ENCODE measurements at places on chromosomes 3 and 15.

GRCh38 chr15:91244919-91245318 is 144.9 kb downstream of the SV2B start:
- DNase-seq = no peak

DNA sequence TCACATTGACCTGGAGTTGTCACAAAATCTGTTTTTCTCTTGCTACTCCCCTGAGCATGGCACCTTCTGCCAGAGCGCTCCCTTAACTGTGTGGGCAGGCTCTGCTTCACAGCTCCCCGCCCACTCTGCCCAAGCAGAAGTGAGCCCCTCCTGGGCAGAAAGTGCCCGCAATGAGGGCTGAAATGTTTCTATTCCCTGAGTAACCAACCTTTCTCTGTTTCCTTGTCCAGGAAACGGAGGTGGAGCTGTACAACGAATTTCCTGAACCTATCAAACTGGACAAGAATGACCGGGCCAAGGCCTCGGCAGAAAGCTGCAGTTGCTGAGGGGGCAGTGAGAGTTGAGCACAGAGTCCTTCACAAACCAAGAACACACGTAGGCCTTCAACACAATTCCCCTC is 66.3 kb upstream of the ACAD9 start:
- DNase-seq = no peak

GRCh38 chr3:46953234-46954010 is 23.1 kb downstream of the CCDC12 start:
- DNase-seq = no peak

- DNase-seq = no peak
These were observed 230.6 kb downstream of the THRB start for GRCh38 chr3:24264011-24264410.

DNA sequence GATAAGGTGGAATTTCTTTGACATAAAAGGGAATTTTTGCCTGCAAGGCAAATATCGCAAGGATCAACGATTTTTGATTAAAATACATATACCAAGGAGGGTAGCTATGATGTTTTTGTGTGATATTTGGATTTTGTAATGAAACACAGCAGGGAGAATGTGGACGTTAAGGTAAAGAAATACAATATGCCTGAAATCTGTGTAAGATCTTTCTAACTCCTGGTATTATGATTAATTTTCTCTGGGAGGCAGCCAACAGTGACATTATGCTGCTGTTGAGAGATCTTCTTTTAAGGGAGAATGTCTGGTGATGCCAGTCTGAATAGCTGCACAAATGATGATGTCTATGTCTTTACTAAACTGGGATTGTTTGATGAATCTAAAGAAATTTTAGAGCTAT is 972.2 kb downstream of the SQOR start:
- DNase-seq = no peak

- DNase-seq = no peak
These were observed 182.5 kb downstream of the OPA1 start for GRCh38 chr3:193775421-193776077.

DNA sequence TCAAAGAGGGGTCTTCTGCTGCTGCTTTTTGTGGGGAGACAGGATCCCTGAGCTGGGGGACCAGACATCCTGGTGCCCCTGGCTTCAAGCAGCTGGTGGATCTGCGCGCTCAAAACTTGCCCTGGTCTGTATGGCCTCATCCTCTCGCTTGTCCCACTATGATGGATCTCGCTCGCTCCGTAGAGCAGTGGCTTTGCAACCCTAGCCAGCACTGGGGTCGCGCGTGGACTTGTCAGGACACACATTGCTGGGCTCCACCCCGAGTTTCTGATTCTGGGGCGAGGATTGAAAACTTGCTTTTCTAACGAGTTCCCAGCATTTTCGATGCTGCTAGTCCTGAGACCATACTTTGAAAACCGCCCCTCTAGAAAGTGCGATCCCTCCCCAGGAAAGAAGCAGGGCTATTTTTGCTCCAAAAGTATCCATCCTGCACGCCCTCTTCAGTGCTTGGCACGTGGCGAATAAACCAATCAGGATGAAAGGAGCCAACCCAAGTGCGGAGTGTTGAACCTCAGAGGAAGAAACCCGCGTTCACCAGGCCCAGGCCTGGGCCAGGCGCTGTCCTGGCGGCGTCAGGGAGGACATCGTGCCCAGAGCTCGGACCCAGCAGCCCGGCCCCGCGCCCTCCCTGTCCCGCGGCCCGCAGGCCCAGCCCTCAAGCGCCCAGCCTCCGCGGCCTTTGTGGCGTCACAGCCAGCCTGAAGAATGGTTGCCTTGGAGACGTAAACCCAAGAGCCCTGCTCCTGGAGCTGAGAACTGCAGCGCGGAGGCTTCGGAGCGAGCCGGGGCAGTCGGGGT is at the start of gene CFAP100:
Gene CFAP100 (plus strand): TSS at position 731 of the 798 bp plus-strand sequence. CDS start 1,092 bp downstream, outside the sequence.
- DNase-seq = peak; percentile 37

DNA sequence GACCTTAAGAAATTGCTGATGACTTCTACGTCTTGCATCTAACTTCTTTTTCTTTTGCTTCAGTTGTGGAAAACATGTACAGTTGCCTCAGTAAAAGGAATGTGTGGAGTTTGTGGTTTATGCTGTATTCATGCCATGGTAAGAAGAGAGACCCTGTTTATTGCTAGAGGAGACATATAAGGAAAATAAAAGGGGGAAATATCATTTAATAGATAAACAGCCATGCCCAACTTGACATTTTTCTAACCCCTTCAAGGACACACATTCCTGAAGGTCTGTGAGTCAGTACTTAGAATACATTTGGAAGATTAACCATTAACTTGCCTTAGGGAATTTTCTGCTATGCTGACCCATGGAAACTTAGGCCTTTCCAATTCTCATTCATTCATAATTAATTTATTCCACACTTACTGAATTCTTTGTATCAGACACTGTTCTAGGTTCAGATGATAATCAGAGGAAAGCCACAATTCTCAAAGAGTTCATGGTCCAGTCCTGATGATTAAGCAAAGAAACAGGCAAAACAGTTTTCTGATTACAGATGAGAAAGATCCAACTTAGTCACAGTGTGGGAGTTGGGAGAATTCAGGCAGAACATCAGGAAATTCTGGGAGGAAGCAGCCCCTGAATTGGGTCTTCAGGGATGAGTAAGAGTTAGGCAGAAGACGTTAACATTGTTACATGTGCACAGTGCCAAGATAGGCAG is 329.8 kb upstream of the RASGRP1 start:
- no peak for DNase-seq

DNA sequence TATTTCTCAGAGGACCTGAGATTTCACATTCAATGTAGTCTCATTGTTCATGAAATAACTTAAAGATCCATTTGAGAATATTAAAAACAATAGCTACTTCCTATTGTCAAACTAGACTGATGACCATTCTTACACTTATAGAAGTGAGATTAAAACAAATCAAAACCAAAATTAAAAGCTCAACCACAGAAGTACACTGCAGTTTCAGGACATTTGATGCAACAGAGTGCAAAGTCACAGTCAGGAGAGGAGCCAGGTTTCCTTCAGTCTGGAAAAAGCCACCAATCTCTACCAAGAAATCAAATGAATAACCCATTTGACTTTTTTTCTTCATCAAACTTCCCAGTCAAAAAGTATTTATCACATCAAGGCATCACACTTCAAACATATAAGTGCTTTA is 5.5 kb downstream of the CCPG1 start:
- no peak for DNase-seq

DNA sequence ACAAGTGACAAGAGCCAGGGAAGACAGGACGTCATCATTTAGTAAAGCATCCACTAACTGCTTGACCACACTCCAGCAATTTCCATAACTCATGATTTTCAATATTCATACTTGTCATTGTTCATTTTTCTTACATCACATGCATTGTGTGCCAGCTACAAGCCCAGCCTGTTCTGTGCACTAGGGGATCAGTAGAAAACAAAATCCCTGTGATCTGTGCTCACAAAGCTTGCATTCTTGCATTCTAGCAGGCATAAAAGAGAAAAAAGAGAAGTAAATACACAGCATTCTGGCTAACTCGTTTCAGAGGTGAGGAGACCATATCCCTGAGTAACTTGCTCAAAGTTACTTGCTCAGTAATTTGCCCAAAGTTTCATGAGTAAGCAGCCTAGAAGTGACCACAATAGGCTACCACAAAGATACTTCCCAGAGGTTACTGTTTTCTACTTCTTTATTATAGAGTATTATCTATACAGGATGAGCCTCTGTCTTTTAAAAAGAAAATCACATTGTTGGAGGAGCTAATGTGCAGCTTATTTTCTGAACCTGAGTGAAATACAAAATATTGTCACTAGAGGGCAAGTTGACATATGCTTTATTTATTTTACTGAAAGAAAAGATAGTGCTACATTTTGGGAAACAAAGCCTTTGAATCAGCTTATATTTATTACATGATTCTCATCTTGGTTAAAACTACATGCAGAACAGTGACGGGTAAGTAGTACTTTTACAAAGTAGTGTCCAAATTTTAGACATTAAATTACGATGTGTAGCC is 701.4 kb upstream of the LMCD1 start:
- no peak for DNase-seq

DNA sequence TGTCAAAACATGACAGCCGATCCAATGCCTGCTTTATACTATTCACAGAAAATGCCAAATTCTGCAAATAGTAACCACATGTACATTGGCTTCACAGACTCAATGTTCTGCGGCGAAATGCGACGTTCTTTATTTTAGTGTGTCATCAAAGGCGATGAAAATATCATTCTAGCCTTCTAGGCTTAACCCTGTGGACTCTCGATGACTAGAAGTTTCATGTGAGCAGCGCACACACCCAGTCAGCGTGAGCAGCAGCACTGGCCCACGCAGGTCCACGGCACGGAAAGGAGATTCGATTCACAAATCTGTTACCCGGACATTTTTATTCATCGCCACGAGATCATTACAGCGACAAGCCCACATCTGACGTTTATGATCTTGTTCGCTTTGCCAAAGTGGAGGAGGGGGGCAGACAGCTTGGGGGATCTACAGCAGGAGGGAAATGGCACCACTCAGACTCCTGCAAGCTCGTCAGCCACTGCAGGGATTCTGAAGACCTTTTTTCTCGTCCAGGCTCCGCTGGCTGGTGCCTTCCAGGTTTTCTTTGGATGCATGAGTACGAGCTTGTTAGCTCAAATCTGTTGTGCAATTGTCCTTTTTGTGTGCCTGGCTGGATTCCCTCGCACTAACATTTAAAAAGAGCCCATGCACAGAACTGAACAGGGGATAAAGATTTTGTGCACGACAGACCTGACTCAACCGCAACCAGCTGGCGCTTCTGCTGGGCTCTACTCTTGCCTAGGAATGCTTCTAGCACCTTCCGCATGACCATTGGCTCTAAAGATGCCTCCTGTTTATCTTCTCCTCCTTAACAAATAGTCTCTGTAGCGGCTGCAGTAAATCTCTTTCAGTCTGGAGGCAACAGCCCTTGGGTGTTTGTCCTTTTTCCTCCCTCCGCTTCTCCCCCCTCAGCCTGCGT is 938.4 kb downstream of the MCTP2 start:
- DNase-seq = no peak

- DNase-seq = no peak
These were observed 349.3 kb downstream of the ERC2 start for GRCh38 chr3:56118968-56119367.

DNA sequence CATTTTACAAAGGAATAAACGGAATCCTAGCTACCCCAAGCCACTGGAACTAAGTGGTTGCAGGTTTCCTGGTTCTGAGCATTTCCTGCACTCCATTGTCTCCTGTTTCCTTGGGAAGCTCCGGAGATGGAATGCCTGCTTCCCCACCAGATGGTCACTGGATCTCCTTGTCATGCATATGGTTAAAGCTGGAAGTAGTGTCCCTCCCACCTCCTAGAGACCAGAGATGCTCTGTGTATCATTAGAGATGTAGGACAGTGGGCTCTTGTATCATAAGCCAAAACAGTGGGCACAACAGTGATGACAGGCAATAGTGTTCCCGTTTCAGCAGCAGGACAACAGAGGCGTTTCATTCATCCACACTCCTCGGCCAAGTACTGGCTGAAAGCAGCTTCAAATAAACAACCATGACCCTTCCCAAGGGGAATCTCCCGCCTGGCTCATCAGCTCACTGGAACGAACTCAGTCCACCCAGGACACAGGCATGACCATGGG is 136.2 kb upstream of the EIF1B start:
- no peak for DNase-seq

GRCh38 chr3:197613199-197613598 is 57.4 kb upstream of the BDH1 start:
- no peak for DNase-seq

GRCh38 chr15:28936081-28936480 is 50.3 kb downstream of the APBA2 start:
- DNase-seq = no peak

DNA sequence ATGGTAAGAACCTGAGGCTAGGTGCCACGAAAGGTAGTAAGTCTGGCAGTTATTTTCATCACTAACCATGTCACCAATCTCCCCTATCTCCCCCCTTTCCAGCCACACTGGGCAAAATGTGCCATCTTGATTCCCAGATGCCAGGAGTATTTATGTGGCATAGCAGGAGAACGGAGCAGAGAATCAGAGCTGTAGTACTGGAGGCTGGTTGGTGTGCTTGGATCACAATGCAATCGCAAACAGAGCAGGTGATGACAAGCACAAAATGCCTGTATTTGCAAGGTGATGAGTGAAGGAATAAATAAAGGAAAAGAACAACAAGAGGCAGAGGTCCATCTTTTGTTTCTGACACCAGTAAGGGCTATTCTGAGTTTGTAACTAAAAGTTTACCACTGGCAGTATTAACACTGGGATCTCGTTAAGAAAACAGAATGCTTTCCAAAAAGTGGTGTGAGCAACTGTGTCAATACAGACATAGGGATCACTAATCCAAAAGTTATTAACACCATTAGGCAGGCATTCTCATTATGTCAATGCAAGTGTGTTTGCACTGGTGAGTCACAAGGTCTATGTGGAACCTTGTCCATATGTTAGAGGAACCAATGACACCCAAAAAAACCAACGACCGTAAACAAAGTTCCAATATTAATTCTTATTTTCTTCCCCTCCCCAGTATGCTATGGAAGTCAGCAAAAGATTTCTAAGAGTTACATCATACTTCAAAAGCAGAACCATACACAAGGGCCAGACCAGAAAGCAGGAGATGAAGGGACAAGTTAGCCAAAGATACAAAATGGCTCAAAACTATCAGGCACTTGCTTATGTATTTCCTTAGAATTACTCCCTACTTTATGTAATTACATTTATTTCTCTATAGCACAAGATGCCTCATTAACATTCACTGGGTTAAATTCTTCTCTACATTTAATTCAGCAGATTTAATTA is 556.6 kb downstream of the FOXP1 start:
- no peak for DNase-seq

- no peak for DNase-seq
These were observed 34.1 kb downstream of the TMEM158 start for GRCh38 chr3:45191924-45192417.

GRCh38 chr3:67654844-67655177 is 399 bp upstream of the SUCLG2 start:
- DNase-seq = no peak

GRCh38 chr15:57156210-57156884 is 220.0 kb upstream of the CGNL1 start:
- DNase-seq = no peak
